Mesenteric fat pad (tissue), 1 donor: ENCODE measurements at places on chromosomes 2 and 18. TPM values are rescaled to one million over a fixed set of nuclear protein-coding genes. Genes with fewer than 3 reads are reported as not detected.

DNA sequence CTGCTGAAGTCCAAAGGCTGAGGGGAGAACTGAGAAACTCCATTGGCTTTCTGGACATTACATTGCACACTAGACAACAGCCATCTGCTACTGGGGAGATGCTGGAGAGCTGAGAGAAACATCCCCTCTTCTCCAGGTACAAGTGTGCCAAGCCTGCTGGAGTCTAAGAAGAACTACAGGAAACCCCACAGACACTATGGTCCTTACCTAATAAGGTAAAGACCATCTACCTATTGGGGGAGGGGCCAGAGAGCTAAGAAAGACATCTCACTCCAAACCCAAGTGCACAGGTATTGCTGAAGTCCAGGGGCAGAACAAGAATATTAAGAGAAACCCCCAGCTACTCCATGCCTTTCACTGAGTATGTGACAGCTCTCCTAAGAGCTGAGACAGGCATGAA, 338.7 kb upstream of the NCKAP5 start:
- no peak for DNase-seq

- no peak for DNase-seq
Observed at GRCh38 chr2:204033611-204034495, 97.3 kb downstream of the ICOS start.

- no peak for DNase-seq
Observed at GRCh38 chr18:2154278-2154677, 417.0 kb downstream of the METTL4 start.

Gene SEPTIN10
- total RNA-seq, result 97.2 TPM

DNA sequence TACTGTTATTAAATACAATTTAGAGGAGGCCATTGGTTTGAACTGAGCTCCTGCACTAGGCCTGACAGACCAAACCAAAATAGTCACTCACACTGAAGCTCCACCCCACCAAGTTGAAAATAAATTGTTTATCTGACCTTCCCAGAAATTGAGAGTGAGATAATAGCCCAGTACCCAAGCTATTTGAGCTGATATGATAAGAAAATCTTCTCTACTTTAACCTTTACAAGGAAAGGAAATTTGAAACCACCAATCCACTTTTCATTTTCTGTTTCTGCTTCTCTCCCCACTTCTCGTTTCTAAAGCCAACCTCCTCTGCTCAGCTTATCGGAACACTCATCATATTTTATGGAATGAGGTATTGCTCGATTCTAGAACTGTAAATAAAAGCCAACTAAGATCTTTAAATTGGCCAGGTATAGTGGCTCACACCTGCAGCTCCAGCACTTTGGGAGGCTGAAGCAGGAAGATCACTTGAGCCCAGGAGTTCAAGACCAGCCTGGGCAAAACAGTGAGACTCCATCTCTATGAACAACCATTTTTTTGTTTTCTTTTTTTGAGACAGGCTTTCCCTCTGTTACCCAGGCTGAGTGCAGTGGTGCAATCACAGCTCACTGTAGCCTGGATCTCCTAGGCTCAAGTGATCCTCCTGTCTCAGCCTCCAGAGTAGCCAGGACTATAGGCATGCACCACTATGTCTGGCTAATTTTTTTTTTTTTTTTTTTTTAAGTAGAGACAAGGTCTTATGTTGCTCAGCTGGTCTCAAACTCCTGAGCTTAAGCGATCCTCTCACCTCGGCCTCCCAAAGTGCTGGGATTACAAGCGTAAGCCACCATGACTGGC, 13.3 kb upstream of the GALM start:
- DNase-seq, result no peak

Gene RASGRP3
- total RNA-seq, result 16.1 TPM

Gene REEP1
- 0.96 TPM for total RNA-seq

DNA sequence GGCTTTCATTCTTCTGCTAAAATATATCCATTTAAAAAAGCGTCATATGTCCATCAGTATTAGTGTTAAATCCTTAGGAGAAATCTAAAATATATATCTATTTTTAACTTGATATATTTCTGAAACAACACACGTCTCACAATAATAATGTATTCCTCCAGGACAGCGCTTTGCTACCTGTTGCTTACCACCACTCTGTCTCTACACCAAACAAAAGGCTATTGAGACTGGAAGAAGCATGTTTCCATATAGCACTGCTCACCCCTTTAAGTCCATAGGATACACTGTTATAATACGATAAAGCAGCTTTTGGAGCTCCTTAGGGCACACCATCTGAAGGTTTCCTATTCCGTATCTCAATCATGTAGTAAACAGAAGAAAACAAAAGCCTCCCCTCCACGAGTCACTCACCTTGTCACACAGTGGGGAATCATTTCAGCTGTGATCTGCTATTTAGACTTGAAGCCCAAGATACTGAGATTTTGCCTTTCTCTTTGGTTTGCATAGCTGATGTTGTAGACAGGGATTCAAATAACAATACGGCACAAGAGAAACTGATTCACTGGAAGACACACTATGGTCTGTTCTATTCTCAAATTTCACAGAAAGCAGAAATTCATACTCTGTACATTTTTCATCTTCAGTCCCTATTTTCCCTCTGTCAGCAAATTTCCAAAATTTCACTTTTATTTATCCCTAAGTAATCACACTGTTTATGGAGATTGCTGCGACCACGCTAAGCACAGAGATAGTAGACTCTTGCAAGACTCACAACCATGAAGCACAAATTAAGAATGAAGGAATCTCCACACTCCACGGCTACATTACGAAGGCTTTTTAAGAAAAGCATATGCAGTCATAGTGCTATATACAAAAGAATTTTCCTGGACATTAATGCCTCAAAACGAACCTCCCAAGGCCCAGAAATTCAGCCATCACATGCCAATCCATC, 187.1 kb downstream of the TCF4 start:
- no peak for DNase-seq

Gene SPHKAP
- not detected for total RNA-seq

Gene ATP8B1
- total RNA-seq, result 7.8 TPM

GRCh38 chr2:120736202-120736623, 545 bp downstream of the GLI2 start:
- DNase-seq, result peak; percentile 89
